Kidney capillary endothelial cell (primary cell): ENCODE measurements at places on chromosomes 6 and 20.

- no peak for DNase-seq
Measured at GRCh38 chr6:37725957-37726356, 28.3 kb upstream of the MDGA1 start.

DNA sequence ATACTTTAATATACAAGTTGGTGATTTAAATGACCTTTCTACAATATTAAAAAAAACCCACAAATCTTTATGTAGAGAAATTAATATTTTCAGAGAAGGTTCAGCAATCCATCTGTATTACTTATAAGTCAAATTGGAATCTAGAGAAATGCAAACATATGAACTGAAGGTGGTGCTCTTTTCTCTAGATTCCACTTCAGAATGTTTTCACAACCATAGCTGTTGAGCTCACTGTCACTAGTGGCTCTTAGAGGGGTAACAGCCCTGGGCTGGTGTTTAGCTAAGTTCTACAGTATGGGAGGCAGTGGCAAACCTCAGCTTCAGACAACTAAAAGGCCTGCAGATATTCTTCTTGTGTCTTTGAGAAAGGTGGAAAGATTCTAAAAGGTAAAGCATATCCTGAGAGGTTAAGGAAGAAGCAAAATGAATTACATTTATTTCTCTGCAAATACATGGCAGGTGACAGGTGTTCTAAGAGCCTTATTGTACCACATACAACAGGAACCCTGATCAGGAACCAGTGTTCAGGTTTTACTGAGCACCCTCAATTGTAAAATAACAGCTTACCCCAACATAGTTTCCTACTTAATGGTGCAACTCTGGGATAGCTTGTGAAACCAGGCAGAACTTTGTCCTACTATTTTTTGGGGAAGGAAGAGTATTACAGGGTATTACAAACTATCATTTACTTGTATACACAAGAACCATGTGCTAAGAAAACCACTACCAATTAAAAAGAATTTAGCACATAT lies 56.6 kb upstream of the SAMHD1 start:
- no peak for DNase-seq

DNA sequence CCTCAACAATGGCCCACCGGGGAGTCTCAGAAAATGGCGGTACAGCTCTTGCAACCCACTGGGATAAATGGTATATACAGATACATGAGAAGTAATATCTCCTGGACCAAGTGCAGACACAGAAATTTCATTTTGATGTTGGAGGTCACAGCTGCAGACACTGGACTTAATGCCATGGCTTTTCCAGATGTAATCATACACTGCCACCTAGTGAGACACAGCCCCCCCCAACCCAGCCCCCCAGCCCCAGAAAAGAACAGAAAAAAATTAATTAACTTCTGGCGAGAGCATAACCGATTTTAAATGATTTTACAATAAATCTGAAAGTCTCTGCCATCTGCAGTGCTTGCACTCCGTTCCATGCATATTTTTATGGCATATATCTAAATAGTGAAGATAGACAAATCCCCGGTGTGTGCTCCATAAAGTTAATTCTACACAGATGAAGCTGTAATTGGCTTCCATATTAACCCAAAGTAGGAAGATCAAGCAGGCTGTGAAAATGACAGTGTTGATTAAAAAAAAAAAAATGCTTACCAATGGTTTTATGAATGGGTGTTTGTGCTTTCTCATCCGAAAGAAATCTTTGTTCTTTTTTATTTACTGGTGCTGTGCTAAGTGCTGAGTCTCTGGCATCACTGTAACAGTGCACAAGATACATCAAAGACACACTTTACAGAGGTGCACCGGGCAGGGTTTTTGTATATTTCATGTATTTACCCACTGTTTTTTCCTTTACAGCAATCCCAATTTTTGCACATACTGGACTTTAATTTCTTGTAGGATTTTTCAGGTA lies 804.1 kb downstream of the TFAP2A start:
- DNase-seq = no peak

DNA sequence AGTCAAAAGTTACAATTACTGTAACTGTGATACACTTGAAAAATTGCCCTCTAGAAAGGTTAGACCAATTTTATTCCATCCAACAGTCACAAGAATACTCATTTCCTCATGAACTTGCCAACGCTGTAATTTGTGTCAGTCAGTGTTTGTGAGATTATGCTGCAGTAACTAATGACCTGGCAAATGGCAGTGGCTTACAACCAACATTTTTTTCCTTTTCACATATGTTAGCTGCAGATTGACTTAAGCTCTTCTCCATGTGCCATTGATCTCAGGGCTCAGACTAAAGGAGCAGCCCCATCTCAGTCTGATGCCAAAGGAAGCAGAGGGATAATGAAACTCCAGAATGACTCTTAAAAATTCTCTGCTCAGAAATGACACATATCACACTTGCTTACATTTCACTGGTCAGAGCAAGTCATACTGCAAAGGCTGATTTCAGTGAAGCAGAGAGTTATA lies 92.3 kb upstream of the ELOVL5 start:
- no peak for DNase-seq

- no peak for DNase-seq
Measured at GRCh38 chr6:125074120-125074519, 79.5 kb upstream of the TPD52L1 start.

GRCh38 chr6:156846845-156847599 lies 69.8 kb downstream of the ARID1B start:
- no peak for DNase-seq

- no peak for DNase-seq
Measured at GRCh38 chr6:51529240-51529639, 558.2 kb downstream of the PKHD1 start.

DNA sequence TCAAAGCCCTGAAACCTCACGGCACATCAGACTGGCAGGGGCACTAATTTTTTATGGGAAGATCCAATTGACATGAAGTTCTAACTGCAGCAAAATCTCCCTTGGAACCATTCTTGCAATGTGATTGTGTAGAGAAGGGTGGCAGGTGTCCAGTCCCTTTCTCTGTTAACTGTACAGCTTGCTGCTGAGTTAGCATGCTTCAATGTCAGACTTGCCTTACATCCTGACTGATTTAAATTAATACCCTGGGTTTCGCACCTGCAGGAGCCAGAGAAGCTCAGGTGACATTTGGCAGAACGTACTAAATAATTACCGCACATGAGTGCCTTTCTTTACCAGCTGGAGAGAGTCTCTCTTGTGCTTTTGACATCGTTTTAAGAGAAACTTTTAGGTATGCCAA lies 123.0 kb downstream of the DOK5 start:
- DNase-seq = no peak

GRCh38 chr6:44868910-44869309 lies 459.2 kb upstream of the RUNX2 start:
- no peak for DNase-seq

GRCh38 chr6:129235167-129236000 lies 352.4 kb downstream of the LAMA2 start:
- DNase-seq = no peak

DNA sequence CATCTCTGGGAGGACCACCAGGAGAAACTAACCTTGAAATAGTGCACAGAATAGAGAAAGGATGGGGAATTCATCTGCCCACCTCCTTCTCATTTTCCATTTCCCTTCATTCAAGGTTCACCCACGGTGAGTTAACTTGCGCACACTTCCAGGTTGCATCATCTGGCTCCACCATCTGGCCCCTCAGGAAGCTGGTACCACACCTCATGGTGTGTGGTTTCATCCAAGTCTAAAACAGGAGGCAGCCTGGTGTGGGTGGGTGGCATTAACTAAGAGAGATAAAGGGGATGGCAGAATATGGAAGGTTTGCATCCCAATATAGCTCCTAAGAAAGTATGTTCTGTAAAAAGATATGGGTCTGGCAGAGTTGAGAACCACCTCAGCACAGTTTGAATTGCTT lies 3.8 kb downstream of the ZNF334 start:
- no peak for DNase-seq

DNA sequence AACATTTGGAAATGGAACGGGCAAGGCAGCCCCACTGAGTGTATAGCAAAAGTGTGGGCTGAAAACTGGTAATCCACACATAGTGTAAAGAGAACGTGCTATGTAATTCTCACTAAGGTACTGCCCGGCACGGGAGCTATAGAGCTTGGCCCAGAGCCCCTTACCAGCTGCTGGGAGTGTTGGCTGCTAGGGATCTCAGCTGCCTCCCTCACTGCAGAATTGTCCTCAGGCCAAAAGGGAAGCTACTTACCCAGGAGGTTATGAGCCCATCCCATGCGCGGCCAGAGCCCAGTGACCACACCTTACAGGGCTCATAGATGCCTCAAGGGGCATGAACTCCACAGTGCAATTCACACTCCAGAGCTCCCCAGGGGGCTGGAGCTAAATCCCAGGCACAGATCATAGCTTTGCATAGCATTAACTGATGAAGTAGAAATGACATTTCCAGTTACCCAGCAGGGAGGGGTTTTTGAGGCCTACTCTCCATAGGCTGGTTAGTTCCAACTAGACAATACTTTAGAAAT lies 56.8 kb downstream of the LINC00237 start:
- no peak for DNase-seq

DNA sequence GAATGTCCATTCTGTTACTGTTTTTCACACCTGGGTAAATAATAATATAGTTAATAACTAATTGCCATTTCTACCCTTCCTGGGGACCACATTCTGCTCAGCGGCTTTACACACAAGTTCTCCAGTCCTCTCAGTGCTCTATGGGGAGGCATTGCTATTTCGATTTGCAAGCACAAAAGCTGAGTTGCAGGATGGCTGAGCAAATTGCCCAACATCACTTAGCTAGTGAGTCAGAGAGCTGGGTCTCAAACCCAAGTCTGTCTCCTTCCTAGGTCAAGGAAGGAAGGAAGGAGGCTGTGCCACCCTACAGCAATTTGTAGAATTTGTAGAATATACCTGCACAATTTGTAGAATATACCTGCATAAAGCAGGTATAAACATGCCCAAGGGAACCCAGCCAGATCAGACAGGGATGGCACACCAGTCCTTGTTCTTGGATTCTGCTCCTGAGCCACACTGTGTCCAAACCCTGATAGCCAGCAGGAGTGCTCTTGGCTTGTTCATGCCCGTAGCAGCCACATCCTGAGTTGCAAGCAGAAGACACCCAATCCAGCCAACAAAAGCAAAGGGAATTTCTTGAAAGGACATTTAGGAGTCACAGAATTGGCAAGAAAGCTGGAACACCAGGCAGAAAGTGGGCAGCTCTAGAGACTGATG lies 56.9 kb downstream of the LY86 start:
- no peak for DNase-seq

- no peak for DNase-seq
Measured at GRCh38 chr6:166583230-166583965, 3.1 kb downstream of the RAMACL start.

- no peak for DNase-seq
Measured at GRCh38 chr20:61657721-61658377, 405.8 kb downstream of the CDH4 start.

GRCh38 chr6:111761212-111761611 lies 112.0 kb downstream of the FYN start:
- DNase-seq = no peak
